AG04450 (cell line): ENCODE measurements at places on chromosomes 11 and 22. TPM values are rescaled to one million over a fixed set of nuclear protein-coding genes. Genes with fewer than 3 reads are reported as not detected.

DNA sequence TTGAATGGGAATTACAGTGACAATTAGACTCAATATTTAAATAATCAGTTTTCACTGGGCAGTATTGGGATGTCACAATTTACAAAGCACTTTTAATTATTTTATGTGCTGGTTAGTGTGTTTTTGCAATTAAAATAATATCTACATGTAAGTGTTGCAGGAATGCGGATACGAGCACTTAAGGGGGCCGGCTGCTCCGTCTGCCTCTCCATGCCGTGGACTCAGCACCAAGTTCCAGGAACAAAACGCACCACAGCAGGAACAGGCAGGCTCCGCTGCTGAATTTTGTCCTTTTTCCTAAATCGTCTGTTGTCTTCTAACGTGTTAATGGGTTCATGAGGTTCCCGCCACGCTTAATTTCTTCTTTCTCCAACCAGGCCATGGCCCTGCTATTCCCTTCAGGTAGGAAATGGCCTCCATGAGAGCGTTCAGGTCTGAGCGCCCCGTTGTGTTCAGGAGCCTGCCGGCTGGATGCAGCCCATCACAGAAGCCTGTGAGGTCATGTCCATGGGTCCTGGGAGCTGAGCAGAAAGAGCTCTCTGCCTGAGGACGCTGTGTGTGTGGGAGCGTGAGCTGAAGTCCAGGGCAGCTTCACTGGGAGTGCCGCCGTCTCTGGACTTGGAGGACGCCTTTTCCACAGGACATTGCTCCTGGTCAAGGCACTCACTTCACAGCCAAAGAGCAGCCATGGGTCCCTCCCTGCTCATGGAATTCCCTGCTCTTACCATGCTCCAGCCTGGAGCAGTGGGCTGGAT, 730.3 kb downstream of the BRD1 start:
- no peak for DNase-seq

DNA sequence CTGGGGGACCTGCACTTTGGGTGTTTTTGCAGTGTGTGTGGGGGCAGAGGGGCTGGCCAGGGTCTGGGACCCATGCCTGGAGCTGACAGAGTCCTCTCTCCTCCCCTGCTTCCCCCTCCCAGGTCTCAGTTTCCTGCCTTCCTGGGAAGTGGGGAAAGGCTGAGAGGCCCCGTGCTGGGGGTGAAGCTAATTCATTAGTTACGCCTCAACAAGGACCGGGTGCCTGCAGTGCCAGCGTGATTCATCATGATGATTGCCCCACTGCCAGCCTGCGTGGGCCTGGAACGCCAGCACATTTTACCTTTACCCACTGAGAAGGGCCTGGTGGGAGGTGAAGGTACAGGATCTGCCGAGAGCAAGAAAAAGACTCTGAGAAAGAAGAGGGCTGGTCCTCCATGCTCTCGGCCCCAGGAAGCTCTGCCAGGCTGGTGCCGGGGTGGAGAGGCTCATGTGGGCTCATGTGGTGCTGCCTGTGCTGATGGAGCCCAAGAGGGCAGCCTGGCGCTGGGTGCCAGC, 2.9 kb upstream of the LRRC10B start:
- DNase-seq: no peak

DNA sequence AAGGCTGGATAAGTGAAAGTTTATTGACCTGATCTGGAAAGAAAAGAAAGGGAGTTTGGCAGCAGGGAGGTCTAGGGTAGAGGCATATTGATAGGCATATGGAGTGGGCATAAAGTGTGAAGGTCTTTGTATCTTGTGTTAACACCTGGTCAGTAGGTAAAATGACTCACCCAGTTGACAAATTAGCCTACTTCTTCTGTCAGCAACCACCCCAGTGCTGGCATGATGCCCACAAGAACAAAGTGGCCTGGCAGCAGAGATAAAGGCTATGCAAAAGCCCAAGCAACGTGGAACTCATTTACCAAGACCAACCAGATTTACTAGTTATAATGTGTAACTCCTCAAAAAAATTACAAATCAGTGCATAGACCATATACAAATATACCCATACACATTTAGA, 4.9 kb downstream of the OR10A3 start:
- no peak for DNase-seq

GRCh38 chr11:46452918-46453517, 61.4 kb upstream of the CHRM4 start:
- DNase-seq: no peak

GRCh38 chr22:37923927-37924326, 17.8 kb downstream of the MICALL1 start:
- DNase-seq: no peak

- DNase-seq: no peak
These were observed 3.8 kb upstream of the ADORA2A start for GRCh38 chr22:24423519-24424000.

The MS4A15 gene
- polyA plus RNA-seq: not detected in 2 replicates

The TESMIN gene
- polyA plus RNA-seq: 0.79 TPM in 2 replicates

The YPEL1 gene
- 5.5 and 6.1 TPM in 2 replicates for polyA plus RNA-seq

The MYRF gene
- 2.7 and 4.2 TPM in 2 replicates for polyA plus RNA-seq
